ENCODE measurements at places on chromosomes 11 and 22. TPM values are rescaled to one million over a fixed set of nuclear protein-coding genes. Genes with fewer than 3 reads are reported as not detected.

The PSMD13 gene
- 206 TPM for total RNA-seq

The CREB3L1 gene
- 0.65 TPM for total RNA-seq

The OR8G5 gene
- total RNA-seq, result not detected

The IL10RA gene
- 0.10 TPM for total RNA-seq

The BIRC3 gene
- total RNA-seq, result 4.3 TPM

The UPK3A gene
- total RNA-seq, result not detected

The DYNC2H1 gene
- total RNA-seq, result 6.5 TPM

The CRYBB2 gene
- not detected for total RNA-seq

The WT1 gene
- total RNA-seq, result not detected

Data from vein endothelial cell (primary cell).